ENCODE measurements at places on chromosomes 11 and 22.
A peak's percentile ranks its signal among the peaks of the same experiment; 100 is the strongest.

- DNase-seq, result no peak
These were observed 49.2 kb downstream of the KREMEN1 start for GRCh38 chr22:29122041-29122440.

- DNase-seq, result no peak
These were observed 13.5 kb downstream of the SMC1B start for GRCh38 chr22:45399712-45400445.

- DNase-seq, result no peak
These were observed 461.5 kb downstream of the OPCML start for GRCh38 chr11:133070791-133071190.

- DNase-seq, result peak; percentile 25
These were observed 10.7 kb downstream of the SMIM38 start for GRCh38 chr11:69166218-69167115.

GRCh38 chr11:100741866-100742625, 55.0 kb downstream of the ARHGAP42 start:
- DNase-seq, result no peak

DNA sequence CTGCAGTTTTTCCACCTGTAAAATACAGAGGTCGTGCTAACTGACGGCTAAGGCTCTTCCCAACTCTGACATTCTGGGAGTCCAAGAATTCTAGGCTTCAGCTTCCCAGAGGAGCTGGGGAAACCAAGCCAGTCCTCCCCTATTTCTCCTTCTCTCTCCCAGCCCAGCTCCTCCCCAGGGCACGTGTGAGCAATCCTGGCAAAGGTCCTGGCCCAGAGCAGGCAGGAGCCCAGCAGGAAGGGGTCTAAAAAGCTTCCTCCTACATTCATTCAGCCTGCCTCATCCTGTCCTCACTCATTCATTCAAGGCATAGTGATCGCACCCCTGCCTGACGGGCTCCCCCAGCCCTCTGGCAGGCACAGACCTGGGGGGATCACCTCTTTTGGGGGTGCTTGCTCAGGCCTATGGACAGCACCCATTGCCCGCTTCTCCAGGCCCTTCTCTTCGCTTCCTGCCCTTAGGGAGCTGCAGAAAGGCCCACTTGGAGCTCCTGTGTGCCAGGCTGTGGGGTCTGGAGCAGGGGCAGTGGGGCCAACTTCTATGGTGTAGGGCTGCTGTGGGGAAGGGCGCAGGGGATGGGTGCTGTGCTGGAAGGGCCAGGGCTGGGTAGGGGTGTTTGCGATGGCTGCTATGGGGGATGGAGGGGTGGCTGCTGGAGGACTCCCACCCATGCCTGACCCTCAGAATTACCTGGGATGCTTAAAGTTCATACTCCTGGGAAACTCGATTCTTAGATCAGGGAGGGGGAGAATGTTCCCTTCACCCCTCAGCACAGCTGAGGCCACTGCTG, 9.8 kb downstream of the KCNC1 start:
- no peak for DNase-seq

DNA sequence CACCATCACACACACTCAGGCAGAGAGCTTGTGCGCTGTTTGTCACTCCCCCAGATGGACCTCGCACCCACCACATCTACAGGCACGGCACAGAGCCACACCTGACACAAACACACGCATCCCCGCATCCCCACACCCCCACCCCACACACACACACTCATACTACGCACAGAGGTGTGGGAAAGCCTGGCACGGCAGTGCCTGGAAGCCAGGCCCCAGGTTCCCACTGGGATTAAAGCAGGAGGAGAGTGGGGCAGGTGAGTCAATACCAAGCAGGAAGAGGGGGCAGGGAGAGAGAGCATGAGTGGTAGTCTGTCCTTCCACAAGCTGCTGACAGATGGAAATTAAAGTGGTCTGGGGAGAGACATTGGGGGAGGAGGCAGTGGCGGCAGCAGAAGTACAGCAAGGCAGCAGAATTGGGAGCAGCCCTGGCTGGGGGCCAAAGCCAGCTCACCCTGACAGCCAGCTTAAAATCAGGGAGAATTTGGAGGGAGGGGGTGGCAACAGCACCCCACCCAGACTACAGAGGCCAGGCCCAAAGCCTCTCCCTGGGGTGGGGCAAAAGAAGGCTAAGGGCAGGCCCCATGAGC, 20.7 kb downstream of the TNKS1BP1 start:
- no peak for DNase-seq

DNA sequence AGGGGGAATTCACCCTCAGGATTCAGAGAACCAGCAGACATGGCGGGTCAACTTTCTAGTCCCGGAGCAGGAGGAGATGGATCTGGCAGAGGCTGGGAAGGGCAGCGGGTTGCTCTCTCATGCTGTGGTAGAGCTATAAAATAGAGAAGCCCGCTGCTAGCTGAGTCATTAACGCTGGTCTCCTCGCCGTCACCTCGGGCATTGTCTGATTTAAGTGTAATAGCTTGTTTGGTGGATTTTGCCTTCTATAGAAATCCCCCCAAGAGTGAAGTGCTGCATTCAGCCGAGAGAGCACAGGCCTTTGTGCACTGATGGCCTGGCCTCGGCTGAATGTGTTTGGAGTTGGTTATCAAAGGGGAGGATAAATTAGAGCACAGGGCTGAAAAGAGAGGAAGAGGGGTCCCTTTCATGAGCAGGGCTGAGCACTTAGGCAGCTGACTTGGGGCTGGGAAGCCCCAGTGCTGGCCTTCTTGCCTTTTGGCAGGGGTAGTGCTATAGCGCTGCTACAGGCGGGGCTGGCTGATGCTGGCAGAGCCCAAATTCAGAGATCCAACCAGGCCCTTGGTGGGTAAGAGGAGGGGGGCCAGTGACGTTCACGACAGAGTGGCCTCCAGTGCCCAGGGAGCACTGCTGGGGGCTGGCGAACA, 161.1 kb upstream of the CADM1 start:
- DNase-seq, result no peak

DNA sequence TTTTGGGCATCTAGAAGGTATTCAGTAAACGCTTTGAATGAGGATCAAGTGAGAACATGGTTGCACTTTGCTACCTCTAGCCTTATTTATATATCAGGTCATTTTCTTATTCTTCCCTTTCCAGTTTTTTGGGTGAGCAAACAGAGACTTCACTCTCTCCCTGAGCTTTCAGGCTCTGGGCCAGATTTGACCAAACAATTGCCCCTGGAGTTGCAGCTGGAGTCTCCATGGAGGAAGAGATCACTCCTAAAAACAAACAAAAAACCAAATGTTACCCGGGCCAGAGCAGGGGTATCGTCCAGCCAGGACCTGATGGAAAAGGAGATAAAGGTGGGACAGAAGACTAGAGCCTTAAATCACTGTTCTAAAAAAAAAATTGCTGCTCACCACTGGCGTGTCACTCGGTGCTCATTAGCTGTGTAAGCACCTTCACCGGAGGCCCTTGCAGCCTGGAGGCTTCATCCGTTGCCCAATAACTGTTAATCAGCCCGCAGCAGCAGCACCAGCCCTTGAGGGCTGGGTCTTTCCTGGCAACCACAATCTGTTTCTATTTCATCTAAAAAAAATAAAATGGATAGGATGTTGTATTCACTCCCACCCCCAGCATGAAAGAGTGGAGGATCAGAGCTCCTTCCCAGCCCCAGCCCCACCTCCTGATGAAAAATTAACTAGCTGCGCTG, 125.0 kb downstream of the PKNOX2 start:
- DNase-seq, result no peak

All from activated T-cell treated with anti-CD3 and anti-CD28 coated beads, Interleukin-2, amount 50 U/mL, for 4 hours (primary cell).